ENCODE measurements at places on chromosomes 12 and 14.

GRCh38 chr12:5745251-5745888 is 199.7 kb downstream of the ANO2 start:
- DNase-seq: peak; percentile 19

- DNase-seq: no peak
These were observed 38.4 kb downstream of the ZFHX2 start for GRCh38 chr14:23513005-23513817.

GRCh38 chr14:81211844-81212243 is 8.9 kb downstream of the GTF2A1 start:
- DNase-seq: no peak

DNA sequence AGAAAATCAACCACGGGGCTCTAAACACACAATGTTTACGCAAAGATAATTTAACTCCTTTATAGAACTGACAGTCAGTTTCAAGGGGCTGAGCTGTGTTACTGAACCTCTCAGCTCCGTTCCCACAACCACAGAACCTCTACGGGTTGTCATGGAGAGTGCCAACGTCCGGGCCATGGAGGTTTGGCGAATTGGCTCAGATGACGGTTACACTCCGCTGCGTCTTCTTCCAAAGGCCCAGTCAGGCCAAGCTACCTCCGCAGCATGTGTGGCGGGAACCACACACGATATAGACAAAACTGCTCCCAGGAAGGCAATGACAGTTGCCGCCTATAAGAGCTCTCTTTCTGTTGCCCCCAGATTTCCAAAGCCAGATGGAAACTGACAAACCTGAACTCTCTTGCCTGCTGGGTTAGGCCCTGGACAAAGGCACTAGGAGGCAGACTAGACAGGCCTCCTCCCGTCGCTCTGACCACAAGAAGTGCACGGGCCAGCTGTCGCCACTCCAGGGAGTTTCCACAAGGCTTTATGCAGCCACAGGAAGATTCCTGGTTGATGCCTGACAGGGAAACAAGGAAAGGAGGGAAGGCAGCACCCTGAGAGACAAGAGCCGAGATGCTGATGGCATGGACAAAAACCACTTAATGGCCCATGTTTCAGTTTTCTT is 30.3 kb downstream of the CCDC88C start:
- no peak for DNase-seq

- DNase-seq: no peak
These were observed 27.3 kb downstream of the PTPRB start for GRCh38 chr12:70609739-70610491.

DNA sequence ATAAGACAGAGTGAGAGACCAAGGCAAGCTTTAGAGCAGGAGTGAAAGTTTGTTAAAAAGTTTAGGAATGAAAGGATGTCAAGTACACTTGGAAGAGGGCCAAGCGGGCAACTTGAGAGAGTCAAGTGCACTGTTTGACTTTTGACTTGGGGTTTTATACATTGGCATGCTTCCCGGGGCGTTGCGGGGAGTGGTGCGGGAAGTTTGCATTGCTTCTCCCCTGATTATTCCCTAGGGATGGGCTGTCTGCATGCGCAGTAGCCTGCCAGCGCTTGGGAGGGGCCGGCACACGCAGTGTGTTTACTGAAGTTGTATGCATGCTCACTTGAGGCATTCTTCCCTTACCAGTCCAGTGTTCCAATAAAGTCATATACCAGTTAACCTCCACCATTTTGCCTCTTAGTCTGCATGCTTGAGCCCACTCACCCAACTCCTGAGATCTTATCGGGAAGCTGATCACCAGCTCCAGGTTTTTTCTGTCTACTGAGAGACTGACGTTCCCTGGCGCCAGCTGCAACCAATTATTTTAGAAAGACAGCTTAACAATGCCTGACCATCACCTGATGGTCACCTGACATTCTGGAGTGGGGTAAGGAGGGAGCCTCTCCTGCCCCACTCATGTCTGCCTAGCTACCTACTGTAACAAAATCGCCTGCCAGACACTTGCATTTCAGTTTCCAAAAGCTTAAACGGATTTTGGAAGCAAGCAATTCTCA is 53.2 kb downstream of the DACT1 start:
- DNase-seq: no peak

DNA sequence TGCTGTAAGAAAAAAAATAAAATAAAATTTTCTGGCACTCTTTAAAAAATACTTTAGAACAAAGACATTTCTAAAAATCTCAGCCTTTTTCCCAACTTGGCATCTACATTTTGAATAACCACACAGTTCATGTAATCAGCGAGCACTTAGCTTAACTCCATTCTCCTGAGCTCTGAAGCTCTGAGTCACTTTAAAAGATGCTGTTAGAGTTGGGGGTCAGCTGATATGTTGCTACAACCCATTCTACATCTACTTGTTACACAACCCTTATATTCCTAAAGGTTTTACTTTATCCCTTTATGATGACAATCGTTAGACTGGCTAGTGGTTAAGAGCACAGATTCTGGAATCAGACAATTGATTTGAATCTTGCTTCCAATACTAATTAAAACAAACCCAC is 48.3 kb downstream of the SLC41A2 start:
- DNase-seq: no peak

GRCh38 chr14:56145181-56145769 is 27.1 kb downstream of the PELI2 start:
- DNase-seq: no peak

GRCh38 chr12:32051511-32052211 is 55.0 kb upstream of the BICD1 start:
- DNase-seq: no peak

- DNase-seq: no peak
These were observed 350.5 kb upstream of the OR4E1 start for GRCh38 chr14:22024137-22024536.

- DNase-seq: peak; percentile 10
These were observed 75.0 kb downstream of the TGFB3 start for GRCh38 chr14:75906680-75907280.

- DNase-seq: no peak
These were observed 61.7 kb upstream of the ST8SIA1 start for GRCh38 chr12:22396253-22396652.

DNA sequence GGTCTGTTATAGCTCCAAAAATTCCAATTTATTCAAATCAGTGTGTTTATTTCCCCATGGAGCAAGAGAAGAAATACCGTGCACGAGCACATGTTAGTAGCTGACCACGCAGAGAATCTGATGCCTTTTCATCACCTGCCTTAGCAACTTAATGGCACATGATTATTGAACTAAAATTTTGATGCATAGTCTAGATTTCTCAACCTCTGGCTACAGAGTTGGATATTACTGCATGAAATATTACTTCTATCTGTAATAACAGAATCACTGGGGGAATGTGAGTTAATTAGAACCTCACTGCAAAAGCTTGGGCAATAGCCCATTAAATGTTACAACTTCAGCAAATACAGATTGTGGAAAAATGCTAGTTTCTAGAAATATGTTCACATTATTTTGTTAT is 335.8 kb downstream of the FLRT2 start:
- no peak for DNase-seq

GRCh38 chr12:89566615-89567014 is 40.8 kb upstream of the POC1B start:
- no peak for DNase-seq

DNA sequence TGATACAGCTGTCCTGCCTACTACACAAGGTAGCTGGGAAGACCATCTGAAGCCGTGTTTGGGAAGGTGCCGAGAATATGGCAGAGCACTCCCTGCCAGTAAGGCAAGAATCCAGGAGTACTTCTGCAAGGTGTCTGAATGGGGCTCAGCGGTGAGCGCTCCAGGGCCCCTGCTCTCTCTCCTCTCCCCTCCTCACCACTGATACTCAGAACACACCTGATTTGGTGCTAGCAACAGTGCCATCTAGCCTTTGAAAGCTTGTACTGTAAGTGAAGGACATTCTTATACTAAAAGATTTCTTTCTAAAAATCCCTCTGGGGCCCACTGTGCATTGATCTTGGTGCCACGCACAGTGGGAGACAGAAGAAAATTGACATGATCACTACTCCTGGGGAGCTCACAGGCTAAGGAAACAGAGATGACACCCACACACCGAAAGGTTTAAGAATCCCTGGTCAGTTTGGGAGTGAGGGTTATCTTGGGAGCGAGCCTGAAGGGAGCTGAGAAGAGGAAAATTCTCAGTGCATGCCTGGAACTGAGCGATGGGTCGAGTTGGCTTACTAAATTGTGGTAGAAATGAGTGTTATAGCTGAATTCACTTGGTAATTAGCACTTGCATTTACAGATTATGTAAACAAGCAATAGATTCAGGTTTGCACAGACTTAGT is 216.9 kb downstream of the NTF3 start:
- no peak for DNase-seq

DNA sequence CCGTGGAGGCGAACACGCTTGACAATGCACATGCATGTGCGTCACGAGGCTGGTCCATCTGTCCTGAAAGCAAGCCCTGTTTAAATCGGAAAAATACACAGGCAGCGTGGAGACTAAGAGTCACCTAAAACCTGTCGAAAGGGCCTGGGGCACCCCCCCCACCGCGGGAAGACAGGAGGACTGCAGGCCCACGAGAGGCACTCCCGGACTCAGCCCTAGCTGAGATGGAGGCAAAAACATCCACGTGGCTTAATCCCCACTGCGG is 54.1 kb downstream of the CDC42BPB start:
- no peak for DNase-seq

GRCh38 chr14:95353664-95354063 is 34.0 kb upstream of the CLMN start:
- DNase-seq: no peak

- no peak for DNase-seq
These were observed 141.9 kb downstream of the CHST11 start for GRCh38 chr12:104598342-104599271.

DNA sequence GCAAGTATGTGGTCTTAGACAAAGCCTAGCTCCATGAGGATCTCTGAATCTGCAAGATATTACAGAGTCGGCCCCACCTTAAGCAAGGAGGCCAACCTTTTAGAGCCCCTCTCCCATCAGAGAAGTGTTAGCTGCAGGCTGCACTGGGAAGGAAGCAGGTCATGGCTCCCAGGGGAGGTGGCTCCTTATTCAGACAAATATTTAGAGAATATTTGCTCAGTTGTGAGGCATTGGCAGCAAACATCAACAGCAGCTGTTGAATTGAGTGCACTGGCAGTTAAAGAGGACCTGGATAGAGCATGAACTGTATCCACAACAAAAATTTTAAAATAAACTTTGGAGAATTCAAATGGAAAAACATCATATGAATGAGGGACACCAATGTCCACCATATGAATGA is 44.7 kb downstream of the FSCB start:
- no peak for DNase-seq

DNA sequence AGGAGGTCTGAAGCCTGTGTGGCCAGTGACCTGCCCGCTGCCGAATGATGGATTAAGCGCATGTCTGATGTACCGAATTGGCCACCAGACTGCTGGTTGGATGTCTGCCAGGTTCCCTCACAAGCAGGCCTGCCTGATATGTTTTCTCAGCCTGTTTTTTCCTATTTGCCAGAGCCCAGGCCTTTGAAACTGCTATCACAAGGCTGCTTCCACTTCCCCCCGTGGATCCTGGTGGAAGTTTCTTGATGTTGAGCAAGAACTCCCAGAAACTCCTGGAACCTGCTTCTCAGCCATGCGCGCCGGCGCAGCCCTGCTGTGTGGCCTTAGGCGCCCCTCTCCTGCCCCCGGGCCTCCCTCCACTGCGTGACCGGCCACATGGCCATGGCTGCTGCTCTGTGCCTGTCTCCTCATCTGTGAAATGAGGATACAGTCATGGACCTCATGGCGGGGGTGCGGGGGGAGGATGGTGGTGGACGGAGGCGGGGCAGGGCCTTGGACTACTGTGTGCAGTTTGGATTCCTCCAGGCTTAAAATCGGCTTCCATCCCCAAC is 56.6 kb downstream of the CALM1 start:
- no peak for DNase-seq

GRCh38 chr12:13228579-13228978 is 32.1 kb downstream of the EMP1 start:
- DNase-seq: no peak

DNA sequence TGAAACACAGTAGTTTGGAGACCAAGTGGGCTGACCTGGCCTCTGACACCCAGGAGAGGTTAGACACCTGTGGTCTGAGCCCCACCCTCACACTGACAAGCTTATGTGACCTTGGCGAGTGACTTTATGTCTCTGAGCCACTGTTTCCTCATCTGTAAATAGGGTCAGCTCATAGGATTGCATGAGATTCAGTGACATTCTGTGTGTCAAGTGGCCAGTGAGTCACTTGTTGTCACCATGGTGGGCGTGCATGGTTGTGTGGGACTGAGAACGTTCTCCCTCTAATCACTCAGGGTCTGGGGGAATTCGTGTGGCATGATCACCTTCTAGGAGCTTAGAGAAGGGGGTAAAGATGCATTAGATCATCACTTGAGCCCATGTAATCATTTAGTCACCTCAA is 146.4 kb downstream of the PHETA1 start:
- no peak for DNase-seq

DNA sequence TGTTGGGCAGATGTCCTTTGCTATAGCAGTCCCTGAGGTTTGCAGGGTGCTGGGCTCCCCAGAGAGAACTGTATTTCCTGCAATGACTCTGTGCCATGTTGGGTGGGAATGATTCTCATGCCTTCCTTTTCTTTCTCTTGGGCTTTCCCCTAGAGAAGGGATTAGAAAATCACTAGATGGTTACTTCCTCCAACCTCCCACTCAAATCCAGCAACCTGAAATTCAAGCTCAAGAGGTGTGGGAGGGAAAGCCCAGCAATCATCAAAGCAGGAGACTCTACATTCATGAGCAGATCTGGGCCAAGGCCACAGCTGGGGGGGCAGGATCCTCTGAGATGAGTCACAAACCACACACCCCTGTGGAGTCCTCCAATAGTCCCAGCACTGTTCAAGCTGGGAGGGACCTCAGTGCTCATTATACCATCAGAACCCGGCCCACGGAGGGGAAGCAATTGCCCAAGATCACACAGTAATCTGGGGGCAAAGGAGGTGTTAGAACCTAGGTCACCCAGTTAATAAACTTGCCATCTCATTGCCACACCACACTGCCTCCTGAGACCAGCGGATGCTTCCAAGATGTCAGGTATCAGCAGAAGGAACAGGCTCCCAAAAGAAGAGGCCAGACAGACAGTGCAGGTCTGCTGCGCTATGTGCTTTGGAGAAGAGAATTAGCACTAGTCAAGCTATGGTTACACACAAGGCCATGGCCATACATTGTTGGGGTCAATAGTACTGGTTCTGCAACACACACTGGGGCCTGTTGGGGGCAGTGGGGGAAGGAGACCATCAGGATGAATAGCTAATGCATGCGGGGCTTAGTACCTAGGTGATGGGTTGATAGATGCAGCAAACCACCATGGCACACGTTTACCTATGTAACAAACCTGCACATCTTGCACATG is 65.7 kb downstream of the TTC9 start:
- DNase-seq: no peak

Data from activated CD4-positive, alpha-beta T cell treated with anti-CD3 and anti-CD28 coated beads, Interleukin-2, amount 50 U/mL, for 24 hours (primary cell).